ENCODE measurements at places on chromosomes 1 and 21. TPM values are rescaled to one million over a fixed set of nuclear protein-coding genes. Genes with fewer than 3 reads are reported as not detected.

DNA sequence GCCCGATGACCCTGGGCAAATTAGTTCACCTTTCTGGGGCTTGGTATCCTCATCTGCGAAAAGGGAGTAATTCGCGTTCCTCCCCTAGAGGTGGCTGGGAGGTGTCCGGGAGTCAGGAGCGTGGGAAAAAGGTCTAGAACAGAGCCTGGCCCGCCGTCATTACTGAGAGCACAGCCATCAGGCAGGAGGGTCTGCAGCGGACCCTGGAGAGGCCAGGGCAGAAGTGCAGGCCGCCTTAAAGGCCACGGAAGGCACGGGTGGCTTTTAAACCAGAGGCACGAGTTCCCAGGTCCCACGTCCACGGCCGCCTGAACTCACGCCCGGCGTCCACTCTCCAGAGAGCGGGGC is 850 bp downstream of the PANK4 start:
- peaks cover 25% of the 10 kb centered on the region for H3K4me1 ChIP-seq
- peaks cover 11% of the 10 kb centered on the region for H3K36me3 ChIP-seq
- no peak for DNase-seq
- peak overlapping the region; percentile 97 for H3K4me3 ChIP-seq
- peak overlapping the region; percentile 84 for H3K27ac ChIP-seq

Gene GJB4
- total RNA-seq = not detected

- no peaks in the 10 kb centered on the region for H3K27me3 ChIP-seq
- H3K4me3 ChIP-seq = no peak overlapping the region
- H3K27ac ChIP-seq = no peak overlapping the region
- H3K36me3 ChIP-seq = no peaks in the 10 kb centered on the region
- DNase-seq = no peak
Observed at GRCh38 chr21:27477296-27477695, 510.4 kb upstream of the ADAMTS5 start.

DNA sequence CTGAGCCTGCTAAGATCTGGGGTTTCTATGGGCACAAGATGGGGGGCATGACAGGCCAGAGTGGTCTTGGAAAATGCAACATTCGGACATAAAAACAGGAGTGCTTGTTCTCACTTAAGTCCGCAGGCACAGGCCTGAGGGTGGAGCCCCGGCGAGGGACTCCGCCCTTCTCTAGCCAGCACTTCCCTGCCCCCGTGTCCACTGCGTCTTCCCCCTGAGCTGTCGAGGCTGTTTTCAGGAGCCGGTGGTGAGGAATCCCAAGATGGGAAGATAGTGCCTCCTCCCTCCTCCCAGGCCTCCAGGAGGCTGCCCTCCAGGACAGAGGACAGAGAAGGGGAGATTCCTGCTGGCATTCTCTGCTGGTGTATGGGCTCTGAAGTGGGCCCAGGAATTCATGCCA is 105.2 kb downstream of the TLR5 start:
- H3K27me3 ChIP-seq = no peaks in the 10 kb centered on the region
- no peaks in the 10 kb centered on the region for H3K36me3 ChIP-seq
- no peak overlapping the region for H3K27ac ChIP-seq
- H3K4me1 ChIP-seq = peaks cover 4% of the 10 kb centered on the region

DNA sequence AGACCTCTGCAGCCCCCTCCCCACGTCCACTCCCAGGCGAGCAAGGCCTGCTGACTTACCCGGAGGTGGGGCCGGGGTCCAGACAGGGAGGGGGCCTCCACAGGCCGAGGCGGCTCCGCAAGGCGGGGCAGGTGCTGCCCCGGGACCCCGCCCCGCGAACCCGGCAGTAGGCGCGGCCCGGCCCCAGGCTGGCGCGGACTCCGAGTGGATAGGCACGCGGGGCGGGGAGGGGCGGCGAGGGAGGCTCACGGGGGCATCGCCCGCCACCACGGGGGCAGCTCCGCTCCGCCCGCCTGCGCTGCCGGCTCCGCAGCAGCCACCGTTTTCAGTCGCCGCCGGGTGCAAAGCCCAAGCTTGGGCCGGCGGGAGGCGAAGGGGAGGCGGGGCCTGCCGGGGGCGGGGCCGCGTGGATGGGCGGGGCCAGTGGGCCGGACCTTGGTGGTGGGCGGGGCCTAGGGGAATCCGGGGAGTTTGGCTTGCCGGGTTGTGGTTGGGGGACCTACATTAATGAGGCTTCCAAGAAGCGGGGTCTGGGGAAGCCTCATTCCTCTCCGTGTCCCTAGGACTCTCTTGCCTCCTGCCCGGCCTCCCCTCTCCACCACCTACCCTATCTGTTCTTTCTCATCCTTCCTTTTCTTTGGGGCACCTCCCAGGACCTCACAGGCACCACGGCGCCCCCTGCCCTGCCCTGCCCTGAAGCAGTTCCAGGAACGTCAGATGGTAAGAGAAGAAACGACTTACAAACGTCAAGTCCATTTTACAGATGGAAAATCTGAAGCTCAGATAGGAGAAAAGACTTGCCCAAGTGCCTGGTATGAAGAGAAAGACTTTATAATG is at the start of gene RIMS3:
TSS of gene RIMS3 (minus strand) at position 348 of the 837 bp plus-strand sequence. CDS start 23,757 bp downstream, outside the sequence.
- H3K36me3 ChIP-seq = no peaks in the 10 kb centered on the region
- H3K4me1 ChIP-seq = peaks cover 6% of the 10 kb centered on the region
- no peaks in the 10 kb centered on the region for H3K27me3 ChIP-seq

DNA sequence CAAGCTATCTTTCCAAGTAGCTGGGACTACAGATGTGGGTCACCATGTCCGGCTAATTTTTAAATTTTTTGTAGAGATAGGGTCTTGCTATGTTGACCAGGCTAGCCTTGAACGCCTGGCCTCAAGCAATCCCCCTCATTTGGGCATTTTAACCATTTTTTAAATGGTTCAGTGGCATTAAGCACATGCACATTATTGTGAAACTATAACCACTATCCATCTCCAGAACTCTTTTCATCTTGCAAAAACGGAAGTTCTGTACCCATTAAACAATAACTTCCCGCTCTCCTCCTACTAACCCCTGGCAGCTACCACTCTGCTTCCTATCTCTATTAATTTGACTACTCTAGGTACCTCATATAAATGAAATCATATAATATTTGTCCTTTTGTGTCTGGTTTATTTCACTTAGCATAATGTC is 4.8 kb upstream of the IL6R start:
- no peak overlapping the region for H3K27ac ChIP-seq
- no peaks in the 10 kb centered on the region for H3K27me3 ChIP-seq
- no peak for DNase-seq

- H3K27me3 ChIP-seq = no peaks in the 10 kb centered on the region
- no peaks in the 10 kb centered on the region for H3K4me1 ChIP-seq
Observed at GRCh38 chr1:227318853-227319607, 738 bp upstream of the CDC42BPA start.

- no peaks in the 10 kb centered on the region for H3K4me1 ChIP-seq
- H3K27me3 ChIP-seq = no peaks in the 10 kb centered on the region
- no peak for DNase-seq
- no peak overlapping the region for H3K4me3 ChIP-seq
Observed at GRCh38 chr1:177082855-177083693, 81.4 kb downstream of the ASTN1 start.

Gene RAD54L
- total RNA-seq = 0.58 TPM

Gene RGS1
- total RNA-seq = 1.2 TPM
